Daoy (cell line): ENCODE measurements at places on chromosomes 12 and 14.
A peak's percentile ranks its signal among the peaks of the same experiment; 100 is the strongest.

GRCh38 chr12:93302331-93303229 is 75.1 kb upstream of the NUDT4 start:
- peak; percentile 74 for DNase-seq

DNA sequence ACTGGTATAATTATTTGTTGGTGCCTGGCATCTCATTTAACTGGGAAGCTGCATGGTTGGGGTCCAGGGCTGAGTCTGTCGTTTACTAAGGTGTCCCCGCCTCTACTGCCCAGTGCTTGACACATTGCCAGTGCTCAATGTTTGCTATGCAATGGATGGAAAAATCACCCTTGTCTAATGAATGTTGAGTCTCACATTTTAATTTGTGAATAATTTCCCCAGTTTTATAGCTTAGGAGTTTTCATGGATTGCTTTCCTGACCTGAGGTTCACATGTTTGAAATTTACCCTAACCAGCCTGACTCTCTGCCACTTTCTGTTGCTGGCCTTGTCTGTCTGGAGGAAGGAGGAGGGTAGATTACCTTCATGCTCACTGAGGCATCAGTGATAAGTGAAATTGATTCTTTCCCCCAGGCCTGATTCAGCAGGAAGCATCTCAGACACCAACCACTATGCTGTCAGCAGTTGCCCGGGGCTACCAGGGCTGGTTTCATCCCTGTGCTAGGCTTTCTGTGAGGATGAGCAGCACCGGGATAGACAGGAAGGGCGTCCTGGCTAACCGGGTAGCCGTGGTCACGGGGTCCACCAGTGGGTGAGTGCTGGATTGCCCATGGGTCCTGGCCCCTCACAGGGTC is 2.4 kb downstream of the DHRS2 start:
- DNase-seq: peak; percentile 56

GRCh38 chr14:55265197-55265596 is 6.0 kb upstream of the FBXO34 start:
- DNase-seq: no peak

GRCh38 chr12:59499774-59500173 is 96.1 kb upstream of the SLC16A7 start:
- no peak for DNase-seq

DNA sequence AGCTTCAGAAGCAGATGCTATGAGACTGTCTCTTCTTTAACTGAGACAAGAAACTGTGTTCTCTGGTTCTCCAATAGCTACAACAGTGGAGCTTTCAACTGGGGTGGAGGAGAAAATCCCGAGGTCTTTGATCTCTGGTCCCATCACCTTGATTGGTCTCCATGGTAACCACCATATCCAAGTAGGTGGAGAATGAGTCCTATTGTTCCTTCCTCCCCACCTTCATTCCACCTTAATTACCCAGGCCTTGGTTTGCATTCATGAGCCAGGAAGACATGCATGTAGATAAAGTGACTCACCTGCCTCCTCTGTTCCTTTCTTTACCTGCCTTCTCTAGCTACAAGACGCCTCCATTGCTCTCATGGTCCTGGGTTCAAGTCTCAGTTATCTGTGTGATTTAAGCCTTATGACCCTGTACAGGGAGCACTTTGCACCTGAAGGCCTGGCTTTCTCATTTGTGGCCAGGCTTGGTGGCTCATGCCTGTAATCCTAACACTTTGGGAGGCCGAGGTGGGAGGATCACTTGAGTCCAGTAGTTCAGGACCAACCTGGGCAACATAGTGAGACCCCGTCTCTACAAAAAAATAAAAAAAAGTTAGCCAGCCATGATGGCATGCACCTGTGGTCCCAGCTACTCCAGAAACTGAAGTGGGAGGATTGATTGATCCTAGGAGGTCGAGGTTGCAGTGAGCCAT is 157.7 kb upstream of the TBX3 start:
- no peak for DNase-seq

DNA sequence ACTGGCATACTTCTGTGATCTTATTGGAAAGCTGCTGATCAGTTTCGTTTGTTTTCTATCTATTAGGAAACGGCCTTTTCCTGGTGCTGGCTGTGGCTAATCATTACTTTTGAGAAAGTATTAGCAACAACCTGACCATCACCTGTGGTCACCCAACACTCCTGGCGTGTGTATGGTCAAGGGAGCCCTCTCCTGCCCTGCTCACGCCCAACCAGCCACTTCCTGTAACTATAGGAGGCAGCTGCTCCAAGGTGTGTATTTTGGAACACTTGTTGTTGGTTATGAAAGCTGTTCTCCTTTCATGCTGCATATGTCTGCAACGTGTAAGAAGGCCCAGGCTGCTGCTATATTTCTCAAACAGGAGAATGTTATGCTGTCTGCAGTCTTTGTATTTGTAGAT is 1582.8 kb downstream of the AACS start:
- no peak for DNase-seq

DNA sequence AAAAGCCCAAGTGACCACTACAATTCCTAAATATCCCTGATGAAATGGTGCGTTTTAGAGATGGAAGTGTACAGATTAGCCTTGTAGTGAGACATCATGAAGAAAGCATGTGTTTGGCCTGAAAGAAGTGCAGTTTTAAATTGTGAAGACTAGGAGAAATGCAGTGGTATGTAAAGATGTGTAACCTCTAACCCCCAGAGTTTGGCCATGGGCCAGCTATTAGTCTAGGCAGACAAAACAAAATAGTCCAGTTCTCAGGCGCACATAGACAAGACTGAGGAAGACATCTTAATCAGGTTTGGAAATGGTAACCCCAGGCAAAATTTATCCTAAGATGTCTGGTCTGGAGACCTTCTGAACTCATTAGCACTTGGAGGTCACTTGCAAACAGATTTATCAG is 23.4 kb downstream of the WBP11 start:
- no peak for DNase-seq

DNA sequence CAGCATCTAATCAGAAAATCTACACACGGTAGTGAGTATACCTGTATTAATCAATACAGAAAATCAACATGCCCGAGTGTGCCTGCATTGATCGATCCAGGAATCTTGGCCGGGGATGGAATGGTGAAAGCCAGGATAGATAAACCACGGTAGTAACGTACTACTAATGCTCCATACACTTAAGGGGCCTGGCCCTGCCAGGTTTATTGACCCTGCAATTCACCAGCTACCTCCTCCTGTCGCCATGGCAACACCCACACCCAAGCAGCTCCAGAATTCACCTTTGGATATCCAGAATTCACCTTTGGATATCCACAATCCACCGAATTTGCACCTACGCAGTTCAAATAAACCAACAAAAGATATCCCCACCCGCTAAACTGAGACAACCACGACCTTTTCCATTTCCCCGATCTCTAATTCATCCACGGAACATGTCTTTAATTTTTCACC is 14.8 kb upstream of the CALM1 start:
- DNase-seq: no peak

GRCh38 chr12:100833282-100833681 is 38.7 kb downstream of the ANO4 start:
- no peak for DNase-seq

GRCh38 chr12:115032521-115032920 is 348.5 kb upstream of the TBX3 start:
- no peak for DNase-seq

GRCh38 chr12:104182144-104182543 is 33.4 kb upstream of the TXNRD1 start:
- DNase-seq: peak; percentile 51

GRCh38 chr14:71006200-71006563 is 98.9 kb downstream of the PCNX1 start:
- no peak for DNase-seq

DNA sequence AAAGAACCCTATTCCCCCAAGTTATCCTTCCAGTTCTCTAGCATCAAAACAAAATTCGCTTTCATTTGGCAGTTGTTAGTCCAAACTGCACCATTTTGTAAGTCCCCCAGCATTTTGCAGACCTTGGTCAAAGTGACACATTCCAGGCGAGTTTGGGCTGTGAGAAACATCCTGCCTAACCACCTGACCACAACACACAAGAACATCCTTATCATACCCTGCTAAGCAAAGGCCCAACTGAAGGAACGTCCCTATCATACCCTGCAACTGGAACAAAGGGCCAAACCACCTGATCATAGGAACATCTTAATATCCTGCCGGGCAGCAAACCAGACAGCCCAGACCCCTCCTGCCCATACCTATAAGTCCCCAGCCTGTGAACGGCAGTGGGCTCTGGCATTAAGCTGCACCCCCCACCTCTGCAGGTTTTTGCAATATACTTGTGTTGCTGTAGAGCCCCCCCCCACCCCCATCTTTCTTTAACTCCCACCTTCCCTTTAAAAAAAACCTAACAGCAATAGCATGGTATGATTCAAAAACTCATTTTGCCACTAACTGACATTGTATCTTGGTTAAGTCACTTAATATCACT is 2.7 kb downstream of the PCNX4 start:
- peak; percentile 88 for DNase-seq

DNA sequence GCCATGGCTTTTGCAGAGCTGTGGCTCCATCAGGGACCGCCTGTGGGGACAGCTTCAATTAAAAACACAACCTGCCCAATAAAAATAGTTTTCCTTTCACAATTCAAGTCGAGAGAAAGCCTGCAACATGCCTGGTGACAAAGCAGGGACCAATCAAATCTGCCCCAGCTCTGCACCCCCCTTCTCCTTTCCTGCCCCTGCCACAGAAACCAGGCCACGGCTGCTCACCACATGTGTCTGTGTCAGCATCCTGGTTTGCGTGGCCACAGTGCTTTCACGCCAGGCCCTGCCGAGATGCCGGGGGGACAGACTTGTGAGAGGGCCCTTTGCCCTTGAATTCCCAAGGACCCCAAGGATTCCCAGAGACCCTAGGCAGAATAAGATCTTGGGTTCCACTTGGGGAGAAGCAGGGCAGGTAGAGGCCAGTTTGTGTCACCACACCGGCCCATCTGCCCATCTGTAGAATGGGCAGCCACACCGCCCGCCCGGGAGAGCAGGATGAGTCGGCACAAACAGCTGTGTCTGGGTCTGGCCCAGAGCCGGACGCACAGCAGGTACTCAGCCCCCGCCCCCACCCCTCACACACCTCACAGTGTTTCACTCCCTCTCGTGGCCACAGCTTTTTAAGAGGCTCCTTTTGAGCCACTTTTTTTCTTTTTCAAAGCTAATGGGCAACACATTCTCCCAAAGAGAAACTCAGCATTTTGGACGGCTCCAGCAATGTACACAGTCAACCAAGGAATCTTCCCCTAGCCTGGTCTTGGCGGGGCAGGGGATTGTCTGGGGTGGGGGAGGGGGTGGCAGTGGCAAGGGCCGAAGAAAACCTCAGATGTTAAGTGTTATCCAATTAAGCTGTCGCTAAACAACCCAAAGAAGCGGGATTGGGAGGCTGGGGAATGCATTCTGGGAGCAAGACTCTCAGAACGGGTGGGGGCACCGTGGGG is 41.5 kb downstream of the BCL11B start:
- DNase-seq: peak; percentile 85

DNA sequence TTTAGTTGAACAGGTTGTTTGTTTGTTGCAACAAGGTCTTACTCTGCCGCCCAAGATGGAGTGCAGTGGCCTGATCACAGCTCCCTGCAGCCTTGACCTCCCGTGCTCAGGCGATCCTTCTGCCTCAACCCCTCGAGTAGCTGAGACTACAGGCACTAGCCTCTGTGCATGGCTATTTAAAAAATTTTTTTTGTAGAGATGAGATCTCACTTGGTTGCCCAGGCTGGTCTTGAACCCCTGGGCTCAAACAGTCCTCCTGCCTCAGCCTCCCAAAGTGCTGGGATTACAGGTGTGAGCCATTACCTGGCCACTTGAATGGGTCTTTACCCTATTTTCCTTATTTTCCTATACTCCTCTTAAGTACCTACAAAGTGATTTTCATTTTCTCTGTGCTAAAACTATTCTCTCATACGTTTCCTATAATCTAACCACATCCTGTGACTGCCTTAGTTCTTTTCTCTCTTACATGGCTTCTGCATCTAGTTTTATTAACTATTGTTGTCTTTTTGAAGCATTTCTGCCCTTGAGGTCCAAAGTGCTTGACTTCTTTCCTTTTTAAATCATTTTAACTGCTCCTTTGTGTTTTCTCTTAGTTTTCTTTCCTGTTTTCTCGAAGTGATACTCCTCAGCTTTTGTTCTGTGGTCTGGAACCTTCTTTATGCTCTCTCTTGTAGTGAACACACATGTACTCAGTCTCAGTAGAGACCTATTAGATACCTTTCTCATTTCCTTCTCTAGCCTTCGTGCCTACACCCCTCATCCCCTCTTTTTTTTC is 14.1 kb downstream of the GPX2 start:
- no peak for DNase-seq

- no peak for DNase-seq
Observed at GRCh38 chr14:61176686-61177085, 104.5 kb downstream of the TMEM30B start.
